Cortex of kidney (tissue), 1 donor: ENCODE measurements at places on chromosomes 7 and 10.

DNA sequence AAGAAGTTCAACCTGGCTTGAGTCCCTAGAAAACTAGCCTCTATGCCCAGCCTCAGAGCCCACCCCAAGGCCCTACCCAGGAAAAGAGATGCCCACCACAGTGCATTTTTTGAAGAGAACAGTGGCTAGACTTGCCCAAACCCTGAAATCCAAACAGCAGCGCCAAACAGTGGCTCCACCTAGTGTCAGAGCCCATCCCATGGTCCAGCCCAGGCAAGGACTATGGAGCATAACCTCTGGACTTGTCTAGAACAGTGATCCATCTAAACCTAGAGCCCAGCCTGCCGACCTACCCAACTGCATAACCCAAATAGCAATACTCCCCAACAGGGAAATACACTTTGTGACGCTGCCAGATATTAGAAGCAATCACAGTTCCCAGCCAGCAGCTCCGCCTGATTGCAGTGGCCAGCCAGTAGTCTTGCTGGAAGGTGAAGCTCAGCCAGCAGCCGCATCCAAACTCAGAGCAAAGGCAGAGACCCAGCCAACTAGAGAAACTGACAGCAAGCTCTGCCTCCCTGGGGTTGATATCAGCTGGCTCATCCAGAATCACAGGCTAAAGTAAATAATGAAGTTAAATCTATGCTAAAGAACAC lies 44.5 kb downstream of the HBP1 start:
- no peak for DNase-seq

DNA sequence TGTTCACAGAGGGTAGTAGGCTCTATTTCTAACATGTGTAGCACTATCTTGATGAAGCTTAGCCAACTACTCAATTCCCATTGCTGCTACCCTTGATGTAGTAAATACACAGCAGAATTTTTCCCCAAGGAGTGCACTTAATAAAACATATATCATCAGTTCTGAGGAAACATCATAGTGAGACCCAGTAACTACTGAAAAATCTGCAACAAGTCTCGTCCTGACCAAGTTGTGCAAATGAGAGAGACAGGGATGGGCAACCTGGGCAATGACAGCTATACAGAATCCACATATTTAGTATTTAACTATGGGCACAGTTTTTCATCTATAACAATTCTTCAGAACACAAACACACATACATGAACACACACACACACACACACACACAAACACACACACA lies 1073.8 kb upstream of the SORCS1 start:
- DNase-seq, result no peak

- no peak for DNase-seq
These were observed 49.5 kb upstream of the CACUL1 start for GRCh38 chr10:118804262-118804773.

GRCh38 chr10:71881647-71882355 lies 30.8 kb upstream of the PSAP start:
- DNase-seq, result no peak

- no peak for DNase-seq
These were observed 113.3 kb downstream of the CPEB3 start for GRCh38 chr10:92177546-92177945.
